Dorsolateral prefrontal cortex (tissue), 122 donors: ENCODE measurements at places on chromosomes 2 and 18.

DNA sequence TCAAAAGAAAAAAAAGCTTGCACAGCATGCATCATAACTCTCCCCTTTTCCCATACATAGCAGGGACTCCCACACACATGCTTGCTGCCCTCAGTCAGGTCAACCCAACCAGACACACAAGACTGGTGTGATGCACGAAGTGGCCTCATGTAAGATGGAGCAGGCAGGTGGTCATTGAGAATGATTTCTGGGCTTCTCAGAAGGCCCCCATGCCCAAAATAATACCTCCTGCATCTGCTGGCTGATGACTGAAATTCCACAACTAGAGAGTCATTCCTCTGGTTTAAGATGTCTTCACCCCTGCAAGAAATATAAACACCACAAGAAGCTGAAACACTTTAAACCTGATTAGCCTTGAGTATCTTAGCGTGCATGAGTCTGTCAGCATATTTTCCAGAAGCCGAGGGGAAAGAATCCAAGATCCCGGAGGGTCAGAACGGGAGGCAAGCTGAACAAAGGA lies 131.1 kb downstream of the AFF3 start:
- no peak for DNase-seq

DNA sequence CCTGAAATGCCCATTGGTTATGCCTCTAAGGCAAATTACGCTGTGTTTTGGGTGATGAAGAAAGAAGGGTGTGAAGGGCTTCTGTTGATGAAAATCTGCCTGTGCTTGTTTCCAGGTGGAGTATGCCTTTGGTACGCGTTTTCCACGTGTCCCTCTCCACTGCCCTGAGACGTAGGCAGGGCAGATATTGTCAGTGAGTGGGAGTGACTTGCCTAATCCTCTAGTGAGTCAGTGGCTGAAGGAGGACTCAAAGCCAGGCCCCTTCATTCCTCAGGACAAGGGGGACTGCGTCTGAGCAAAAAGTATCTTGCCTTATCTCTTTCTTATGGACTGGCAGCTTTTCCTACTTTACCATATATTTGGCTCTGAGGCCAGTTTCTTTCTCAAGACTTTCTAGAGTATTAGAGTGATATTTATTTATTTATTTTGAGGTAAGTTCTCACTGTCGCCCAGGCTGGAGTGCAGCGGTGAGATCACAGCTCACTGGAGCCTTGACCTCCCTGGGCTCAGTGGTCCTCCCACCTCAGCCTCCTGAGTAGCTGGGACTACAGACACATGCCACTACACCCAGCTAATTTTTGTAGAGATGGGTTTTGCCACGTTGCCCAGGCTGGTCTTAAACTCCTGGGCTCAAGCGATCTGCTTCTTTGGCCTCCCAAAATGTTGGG lies 10.2 kb downstream of the RALB start:
- DNase-seq: no peak

DNA sequence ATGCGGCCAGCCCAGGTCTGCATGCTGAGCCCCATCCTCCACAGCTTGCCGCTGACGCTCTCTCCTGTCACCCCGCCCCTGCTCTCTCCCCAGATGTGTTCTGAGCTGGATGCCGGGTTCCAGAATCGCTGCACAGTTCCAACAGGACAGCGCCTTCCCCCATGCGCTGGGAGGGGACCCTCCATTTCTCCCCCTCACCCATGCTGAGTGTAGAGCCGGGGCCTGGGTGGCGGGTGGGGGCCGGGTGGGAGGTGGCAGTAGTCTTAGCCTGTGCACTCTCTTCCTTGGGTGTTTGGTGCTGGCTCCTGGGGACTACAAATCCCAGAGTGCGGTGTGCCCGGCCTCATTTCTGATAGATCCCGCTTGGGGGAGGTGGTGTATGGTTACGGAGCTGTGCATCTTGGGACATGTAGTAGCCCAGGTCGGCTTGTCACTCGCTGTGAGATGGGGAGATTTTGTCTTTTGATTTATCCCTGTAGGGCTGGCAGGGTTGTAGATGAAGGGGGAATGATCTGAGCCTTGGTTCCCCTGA lies 6.8 kb downstream of the DNAJB2 start:
- DNase-seq: peak; percentile 78

DNA sequence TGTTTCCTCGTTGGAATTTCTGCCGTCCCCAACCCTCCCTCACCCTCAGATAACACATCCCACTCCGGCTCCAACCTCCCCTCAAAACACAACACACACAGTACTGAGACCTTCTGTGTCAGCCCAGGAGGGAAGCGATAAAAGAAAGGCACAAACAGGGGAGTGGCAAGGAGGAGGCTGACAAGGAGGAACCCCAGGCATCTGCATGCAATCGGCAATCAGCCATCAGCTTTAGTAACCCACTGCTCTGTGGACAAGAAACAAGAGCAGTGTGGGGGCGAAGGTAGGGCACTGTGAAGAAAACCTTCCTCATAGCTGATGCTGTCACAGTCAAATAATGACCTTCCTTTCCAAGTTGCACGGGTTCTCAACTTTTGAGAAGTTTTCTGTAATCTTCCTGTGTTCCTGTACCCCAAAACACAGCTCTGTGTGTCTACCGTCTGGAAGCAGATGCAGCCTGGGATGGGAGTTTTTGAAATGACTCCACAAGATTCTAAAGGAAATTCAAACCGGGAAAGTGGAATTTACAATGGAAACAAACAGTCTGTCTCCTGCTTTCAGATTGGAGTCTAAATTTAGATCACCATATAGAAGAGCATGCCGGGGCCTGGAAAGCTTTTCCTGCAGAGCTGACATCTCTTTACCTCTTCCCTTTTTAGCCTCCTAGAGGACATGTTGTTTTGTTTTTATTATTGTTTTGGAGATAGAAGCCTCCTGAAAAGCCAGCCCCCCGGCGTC lies 16.4 kb upstream of the LPIN2 start:
- DNase-seq: no peak

- no peak for DNase-seq
These were observed 149.2 kb upstream of the TWIST2 start for GRCh38 chr2:238698451-238699306.

GRCh38 chr18:69795791-69796190 lies 151.9 kb downstream of the CD226 start:
- no peak for DNase-seq

GRCh38 chr18:24678626-24679025 lies 218.2 kb downstream of the HRH4 start:
- no peak for DNase-seq

DNA sequence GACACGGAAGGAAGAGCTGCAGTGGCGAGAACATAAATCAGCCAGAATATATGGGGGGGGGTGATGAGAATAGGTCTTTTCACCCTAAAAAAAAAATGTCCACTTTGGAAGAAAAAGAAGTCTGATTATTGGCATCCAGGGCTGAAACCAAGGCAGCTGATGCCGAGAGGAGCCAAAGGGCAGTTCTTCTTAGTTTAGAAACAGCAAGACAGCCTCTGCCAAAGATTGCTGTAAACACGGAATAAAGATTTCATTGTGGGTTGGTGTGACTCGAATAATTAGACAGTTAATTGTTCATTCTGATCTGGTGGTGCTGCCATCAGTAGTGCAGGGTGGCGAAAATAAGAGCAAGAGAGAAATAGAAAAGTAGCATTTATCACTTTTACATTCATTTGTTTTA lies 3.5 kb downstream of the CDH20 start:
- peak; percentile 81 for DNase-seq

DNA sequence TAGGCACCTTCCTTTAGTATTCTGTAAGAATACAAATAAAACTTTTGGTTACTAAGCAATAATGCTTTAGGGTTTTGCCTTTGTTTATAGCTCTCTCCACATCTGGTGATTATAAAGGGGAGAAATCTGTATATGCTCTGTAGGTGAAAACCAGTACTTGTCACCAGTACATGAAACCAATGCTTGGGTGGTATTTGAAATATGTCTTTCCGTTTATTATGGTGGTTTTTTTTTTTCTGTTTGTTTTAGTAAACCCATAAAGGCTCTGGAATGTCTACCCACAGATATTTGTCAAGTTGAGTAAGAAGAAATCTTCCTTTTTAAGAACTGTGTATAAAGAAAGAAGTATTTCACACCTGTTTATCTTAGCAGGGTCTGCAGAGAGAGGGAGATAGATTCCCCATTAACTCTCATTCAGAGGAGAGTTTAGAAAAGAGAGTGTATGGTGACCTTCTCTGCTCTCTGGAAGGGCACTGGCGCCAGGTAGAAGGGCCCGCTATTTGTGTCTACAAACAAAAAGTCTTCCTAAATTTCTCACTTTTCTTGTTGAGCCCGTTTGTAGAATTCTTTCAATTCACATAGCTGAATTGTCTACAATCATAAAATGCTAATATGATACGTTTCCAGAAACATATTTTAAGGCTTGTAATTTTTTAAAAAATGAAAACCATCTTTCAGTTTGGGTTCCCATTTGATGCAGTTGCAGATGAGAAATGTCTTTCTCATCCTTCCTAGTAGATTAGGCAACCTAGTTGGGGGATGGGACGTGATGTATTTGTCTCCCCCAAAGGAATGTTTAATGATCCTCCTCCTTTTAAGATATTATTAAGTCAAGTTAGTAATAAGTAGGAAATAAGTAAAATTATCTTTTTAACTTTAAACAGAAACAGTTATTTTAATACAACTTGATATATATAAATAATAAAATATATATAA lies 33.9 kb downstream of the MAP3K20 start:
- no peak for DNase-seq

DNA sequence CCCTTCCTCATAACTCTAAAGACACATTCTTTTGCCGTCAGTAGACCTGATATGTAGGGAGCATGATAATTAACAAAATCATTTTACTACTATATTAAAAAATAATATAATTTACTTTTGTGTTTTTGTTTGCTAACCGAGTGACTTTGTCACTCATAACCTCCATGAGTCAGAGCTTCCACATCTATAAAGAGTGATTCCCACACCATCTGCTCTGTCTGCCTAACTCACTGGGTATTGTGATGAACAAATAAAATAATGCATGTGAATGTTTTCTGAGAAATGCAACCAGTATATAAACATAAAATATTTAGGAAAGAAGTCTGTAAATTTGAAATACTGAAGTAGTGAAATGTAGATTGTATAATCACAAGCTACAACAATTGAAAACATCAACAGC lies 123.4 kb upstream of the DSEL start:
- DNase-seq: no peak

DNA sequence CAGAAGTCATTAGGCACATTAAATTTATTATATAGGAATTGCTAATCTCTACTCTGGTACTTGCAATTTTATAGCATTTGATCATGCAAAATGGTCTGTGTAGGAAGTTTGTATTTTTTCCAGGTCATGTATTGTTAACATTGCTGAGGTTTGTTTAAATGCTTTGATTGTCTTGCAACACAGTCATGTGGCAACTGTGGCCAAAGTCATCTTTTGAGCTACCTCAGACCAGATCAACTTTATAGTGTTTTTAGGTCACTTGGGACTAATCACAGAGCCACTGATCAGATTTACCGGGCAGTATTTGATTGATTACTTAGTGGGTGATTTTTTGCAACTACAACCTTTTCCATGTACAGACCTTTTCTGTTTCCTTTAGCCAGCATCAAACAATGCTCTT lies 3.7 kb downstream of the SERPINB5 start:
- DNase-seq: no peak

DNA sequence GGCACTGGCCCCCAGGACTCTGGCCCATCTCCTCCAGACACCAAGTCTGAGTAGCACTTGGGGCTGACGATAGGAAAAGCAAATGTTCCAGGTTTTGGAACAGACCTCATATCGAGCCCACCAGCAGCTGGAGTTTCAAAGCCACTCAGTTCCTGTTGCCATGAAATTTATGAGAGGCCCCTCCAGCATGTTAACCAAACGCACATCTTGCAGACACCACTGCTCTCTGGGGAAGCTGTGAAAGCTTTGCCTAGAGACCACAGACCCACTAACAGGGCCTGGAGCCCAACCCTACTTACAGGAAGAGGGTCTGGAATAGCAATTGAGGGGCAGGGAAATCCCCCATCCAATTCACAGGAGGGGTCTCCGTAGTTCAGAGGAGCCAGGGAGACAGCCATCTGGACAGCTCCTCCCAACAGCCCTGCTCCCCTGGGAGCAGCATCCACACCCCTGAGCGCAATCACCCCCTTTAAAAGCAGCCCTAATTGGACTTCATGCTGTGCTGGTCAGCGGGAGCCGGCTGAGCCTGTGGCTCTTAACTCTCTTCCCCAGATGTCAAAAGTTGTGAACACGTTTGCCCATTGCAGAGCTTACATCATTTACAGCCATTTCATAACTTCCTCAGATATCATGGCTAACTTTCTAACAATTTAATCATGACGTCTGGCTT lies 81.3 kb downstream of the TGFA start:
- no peak for DNase-seq

DNA sequence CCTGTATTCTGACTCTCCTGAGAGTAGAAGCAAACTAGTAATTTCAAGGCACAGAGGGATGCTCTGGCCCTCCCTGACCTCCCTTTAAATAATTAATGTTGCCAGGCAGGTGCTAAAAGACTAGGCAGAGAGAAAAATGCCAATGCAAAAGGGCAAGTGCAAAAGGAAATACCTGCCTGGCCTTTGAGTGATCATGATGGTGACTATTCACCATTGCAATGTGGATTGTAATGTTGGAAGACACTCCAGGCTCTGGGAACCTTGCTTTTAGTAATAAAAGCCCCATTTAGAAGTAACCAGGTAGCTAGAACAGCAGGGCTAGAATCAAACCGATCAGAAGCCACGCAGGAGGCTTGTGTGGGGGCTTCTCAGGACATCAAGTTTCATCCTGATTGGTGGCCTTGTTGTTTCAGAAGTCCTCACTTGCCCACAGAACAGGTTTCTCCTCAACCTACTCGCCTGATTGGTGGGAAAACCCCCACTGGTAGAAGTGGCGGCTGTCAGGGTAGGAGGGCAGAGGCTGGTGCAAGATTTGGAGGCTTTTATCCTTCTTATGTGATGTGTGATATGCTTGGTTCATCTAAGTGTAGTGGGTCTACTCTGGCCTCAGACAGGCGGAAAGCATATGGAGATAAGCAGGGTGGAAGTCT lies 16.0 kb upstream of the CHRNA1 start:
- no peak for DNase-seq

DNA sequence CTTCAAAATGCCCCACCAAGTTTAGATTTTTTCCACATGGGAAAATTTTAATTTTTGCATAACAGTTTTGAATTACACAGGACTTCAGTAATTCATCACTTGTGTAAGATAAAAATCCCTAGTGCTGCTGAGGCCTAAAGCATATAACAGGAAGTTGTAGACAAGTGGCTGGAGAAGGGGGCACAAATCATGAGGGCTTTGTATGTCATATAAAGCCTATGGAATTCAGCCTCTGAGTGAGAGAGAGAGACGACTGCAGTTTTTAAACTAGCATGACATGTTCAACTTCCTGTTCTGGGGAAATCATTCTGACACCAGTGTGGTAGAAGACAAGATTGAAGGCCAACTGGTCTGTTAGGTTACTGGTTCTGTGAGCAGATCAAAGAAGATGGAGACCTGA lies 187.3 kb upstream of the CHST9 start:
- DNase-seq: no peak

GRCh38 chr2:96527286-96528005 lies 9.1 kb upstream of the ARID5A start:
- no peak for DNase-seq

- no peak for DNase-seq
These were observed 2.3 kb downstream of the SLC9A2 start for GRCh38 chr2:102621630-102622029.

- DNase-seq: no peak
These were observed 247.4 kb upstream of the CHAC2 start for GRCh38 chr2:53519918-53520841.

- no peak for DNase-seq
These were observed 22.9 kb downstream of the ZNF532 start for GRCh38 chr18:58887613-58887963.

- DNase-seq: no peak
These were observed 1.7 kb upstream of the SERPINE2 start for GRCh38 chr2:224040753-224041152.

- no peak for DNase-seq
These were observed at the start of gene SALL3 for GRCh38 chr18:78979730-78980278. Gene SALL3, plus strand, starts transcription at chr18:78979818. Its CDS starts 457 bp downstream, at chr18:78980275.

- DNase-seq: no peak
These were observed 1690.4 kb upstream of the SLC39A10 start for GRCh38 chr2:193966590-193966989.
